ENCODE measurements at places on chromosomes 16 and 17.

- DNase-seq: no peak
Observed at GRCh38 chr16:56724191-56724590, 5.7 kb upstream of the NUP93 start.

DNA sequence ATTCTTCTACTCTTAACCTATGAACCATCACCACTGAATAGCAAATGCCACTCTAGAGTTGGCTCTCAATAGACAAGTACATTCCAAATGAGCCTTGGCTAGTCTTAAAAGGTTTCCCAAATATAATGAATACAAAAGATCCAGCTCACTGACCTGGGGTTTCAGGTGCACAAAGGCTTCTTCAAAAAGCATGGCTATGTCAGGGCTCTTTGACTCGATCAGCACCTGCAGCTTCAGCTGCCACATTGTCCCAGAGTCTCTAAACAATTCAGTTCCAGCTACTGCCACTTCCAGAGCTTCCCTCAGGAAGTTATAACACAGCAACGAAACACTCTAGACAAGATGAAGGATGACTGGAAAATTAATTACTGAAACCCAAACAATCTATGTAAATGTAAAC is 16.0 kb upstream of the COPRS start:
- no peak for DNase-seq

GRCh38 chr17:74217037-74217730 is 3.8 kb downstream of the TTYH2 start:
- peak; percentile 37 for DNase-seq

DNA sequence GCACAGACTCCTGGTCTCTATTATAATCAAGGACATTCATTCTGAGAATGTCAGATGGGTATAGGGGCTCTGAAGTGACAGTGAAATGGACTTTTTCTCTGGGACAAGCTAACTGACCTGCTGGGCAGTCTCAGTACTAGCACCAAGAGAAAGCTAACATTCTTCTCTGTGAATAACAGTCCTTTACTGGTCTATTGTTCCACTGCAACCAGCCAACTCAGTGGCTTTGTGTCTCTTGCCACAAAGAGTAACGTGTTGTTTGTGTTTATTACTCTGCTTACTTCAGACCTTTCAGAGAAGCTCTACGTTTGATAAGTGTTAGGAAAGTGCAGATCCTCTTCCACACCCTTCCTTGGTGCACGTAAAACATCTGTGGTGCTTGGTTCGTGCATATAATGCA is 61.5 kb upstream of the BCAR1 start:
- no peak for DNase-seq

DNA sequence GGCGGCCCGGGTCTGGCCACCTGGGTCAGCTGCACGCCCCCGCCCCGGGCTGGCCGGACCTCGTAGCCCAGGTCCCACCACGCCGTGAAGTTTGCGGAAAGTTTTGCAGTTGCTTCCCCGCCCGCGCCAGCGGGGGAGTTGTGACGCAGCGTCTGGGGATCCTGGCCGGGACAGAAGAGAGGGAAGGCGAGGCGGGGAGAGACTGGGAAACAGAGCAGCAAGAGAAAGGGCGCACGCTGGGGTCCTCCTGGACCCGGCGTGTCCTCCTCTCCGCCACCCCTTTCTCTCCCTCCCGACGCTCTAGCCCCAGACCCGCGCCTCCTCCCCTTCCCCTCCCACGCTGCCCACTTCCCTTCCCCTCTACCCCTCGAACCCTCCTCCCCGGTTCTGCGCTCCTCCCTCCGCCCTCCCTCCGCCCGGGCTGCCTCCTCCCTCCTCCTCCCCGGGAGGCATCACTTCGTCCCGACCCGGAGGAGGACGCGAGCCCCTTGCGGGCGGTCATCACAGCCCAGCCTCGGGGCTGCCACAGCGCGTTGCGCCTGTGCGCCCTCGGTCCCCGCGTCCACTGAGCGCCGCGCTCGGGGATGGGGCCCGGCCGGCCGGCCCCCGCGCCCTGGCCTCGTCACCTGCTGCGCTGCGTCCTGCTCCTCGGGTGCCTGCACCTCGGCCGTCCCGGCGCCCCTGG is at the start of gene MRC2:
Gene MRC2, plus strand, starts transcription at position 452 of the 685 bp plus-strand sequence. Its CDS starts 133 bp downstream, at position 585.
- no peak for DNase-seq

DNA sequence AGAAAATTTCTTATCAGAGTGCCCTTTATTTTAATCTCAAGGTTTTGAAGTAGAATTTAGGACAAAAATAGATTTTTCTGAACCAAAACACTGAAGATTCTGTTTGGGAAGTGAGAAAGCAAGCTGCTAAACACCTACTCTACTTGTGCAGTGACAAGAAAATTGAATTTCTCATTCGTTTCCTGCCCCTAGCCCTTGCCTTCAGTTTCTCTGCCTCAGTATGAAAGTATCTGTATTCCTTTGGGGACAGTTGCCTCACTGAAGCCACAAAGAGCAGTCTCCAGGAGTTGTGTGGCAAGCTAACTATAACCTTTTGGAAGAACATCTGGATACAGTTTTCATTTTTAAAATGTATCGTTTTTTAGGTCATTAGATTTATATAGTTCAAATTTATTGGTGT is 19.7 kb downstream of the MOSMO start:
- DNase-seq: no peak

DNA sequence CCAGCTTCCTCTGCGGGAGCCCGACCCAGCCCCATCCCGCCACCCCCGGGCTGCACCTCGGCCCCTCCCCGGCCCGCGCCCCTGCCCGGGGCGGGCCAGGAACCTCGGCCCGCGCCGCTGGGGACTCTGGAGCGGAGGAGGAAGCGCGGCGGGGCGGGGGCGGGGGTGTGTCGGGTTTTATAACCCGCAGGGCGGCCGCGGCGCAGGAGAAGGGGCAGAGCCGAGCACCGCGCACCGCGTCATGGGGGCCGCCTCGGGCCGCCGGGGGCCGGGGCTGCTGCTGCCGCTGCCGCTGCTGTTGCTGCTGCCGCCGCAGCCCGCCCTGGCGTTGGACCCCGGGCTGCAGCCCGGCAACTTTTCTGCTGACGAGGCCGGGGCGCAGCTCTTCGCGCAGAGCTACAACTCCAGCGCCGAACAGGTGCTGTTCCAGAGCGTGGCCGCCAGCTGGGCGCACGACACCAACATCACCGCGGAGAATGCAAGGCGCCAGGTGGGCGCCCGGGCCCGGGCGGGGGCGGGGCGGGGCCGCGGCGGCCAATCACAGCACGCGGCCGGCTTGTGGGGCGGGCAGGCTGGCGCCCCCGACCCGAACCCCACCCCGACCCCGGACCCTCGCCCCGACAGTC is at the start of gene ACE:
Gene ACE, plus strand, starts transcription at position 208 of the 626 bp plus-strand sequence. Its CDS starts 34 bp downstream, at position 242.
- peak; percentile 87 for DNase-seq

DNA sequence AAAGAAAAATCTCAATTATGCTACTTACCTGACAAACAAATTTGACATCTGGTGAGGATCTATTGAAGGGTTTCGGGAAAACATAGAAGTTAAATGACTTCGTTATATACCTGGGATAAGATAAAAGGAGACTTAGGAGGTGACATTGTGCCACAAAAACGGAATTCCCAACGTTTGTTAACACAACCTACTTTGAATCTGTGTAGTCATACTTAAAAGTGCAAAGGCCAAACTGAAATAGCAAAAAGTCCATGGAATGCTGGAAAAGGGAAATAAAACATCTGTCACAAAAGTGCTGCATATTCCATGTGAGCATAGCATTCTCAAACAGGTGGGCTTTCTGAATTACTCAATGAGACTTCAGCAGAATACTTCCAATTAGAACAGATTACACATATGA is 3.0 kb downstream of the PARN start:
- no peak for DNase-seq

- DNase-seq: no peak
Observed at GRCh38 chr17:39576187-39576586, 31.5 kb downstream of the NEUROD2 start.

DNA sequence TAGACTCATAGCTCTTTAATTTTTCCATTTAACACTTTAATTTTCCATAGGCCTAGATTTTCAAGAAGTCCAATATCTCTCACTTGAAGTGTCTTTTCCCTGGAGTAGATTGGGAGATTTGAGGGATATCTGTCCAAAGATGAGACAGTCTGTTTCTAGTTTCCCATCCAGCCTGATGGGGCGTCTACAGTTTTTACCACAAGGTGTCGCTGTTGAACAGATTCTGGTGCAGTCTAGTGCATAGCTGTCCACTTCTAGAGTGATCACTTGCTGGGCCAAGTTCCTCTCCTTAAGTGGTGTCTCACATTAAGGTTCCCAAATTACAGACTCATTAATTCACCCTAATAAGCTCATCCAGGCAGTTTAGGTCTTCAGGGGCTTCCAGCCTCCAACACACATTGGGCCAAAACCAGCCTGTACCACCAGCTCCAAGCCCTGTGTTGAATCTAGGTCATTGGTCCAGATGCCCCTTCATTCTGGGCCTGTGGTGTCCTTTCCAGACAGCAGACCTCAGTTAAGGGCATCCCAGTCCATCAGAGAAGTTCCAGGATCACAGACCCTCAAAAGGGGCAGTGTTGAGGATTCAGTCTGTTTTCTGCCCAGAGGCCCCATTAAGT is 9.4 kb downstream of the SNX20 start:
- DNase-seq: no peak

DNA sequence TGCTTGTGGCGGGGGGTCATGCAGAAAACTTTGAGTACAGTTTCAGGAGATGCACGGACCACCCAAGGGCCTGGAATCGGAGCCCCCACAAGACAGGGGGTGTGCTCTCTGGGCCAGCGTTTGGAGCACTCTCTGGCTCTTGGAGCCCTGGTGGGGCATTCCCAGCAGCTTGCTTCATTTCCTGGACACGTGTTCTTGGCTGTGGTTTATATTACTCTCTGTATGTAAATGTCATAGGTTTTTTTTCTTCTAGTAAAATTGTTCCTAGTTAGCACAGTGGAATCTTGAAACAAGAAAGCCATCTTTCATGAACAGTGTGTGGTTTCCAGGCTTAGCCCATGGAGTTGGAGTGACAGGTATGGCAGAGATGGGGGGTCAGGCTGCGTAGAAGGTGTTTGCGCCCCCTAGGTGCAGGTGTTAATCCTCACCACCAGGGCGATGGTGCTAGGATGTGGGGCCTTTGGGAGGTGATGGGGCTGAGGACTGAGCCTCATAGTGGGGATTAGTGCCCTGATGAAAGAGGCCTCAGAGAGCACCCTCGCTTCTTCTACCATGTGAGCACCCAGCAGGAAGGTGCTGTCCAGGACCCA is 79.8 kb downstream of the JPH3 start:
- no peak for DNase-seq

GRCh38 chr16:17519101-17519955 is 48.6 kb upstream of the XYLT1 start:
- no peak for DNase-seq

- no peak for DNase-seq
Observed at GRCh38 chr16:23072769-23073549, 76.3 kb downstream of the USP31 start.

GRCh38 chr17:42873315-42873714 is 22.3 kb downstream of the AOC3 start:
- DNase-seq: no peak

DNA sequence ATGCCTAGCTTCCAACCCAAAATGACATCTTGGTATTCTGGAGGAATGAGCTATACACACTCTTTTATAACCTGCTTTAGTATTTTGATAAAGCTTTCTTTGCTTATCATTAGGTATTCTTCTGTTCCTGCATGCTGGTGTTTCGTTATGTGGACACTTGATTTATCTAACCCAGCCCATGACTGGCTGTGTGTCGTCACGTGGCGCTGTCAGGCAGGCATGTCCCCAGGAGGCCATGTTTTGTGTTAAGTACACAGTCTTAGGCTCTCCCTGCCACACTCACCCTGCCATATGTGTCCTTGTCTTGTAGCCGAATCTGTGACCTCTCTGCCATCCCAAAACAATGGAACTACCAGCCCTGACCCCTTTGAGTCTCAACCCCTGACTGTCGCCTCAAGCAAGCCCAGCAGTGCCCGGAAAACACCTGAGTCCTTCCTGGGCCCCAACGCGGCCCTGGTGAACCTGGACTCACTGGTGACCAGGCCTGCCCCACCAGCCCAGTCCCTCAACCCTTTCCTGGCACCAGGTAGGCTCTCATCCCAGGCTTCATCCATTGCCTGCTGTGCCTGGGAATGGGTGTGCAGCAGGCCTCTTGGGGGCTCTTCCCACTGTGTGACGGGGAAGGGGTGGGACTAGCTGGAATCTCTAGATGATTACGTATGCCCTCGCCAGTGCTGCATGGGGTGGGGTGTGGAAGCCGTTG is 30.8 kb downstream of the B9D1 start:
- no peak for DNase-seq

DNA sequence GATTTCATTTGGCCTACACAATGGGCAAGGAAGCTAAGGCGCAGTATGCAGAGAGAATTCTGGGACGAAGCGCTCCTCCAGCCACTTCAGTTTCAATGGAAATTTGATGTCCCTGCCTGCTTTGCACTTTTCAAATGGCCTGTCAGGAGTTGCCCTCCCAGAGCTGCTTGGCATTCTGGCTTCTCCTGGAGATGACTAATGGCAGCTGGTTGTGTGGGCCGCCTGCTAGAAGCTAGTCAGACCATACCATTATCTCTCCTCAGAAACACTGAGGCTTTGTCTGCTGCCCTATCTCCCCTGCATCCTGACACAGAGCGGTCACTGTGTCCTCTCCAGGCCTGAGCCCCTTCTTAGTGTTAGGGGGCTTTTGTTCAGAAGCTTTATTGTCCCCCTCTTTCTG is 180.1 kb downstream of the SPECC1 start:
- DNase-seq: no peak

DNA sequence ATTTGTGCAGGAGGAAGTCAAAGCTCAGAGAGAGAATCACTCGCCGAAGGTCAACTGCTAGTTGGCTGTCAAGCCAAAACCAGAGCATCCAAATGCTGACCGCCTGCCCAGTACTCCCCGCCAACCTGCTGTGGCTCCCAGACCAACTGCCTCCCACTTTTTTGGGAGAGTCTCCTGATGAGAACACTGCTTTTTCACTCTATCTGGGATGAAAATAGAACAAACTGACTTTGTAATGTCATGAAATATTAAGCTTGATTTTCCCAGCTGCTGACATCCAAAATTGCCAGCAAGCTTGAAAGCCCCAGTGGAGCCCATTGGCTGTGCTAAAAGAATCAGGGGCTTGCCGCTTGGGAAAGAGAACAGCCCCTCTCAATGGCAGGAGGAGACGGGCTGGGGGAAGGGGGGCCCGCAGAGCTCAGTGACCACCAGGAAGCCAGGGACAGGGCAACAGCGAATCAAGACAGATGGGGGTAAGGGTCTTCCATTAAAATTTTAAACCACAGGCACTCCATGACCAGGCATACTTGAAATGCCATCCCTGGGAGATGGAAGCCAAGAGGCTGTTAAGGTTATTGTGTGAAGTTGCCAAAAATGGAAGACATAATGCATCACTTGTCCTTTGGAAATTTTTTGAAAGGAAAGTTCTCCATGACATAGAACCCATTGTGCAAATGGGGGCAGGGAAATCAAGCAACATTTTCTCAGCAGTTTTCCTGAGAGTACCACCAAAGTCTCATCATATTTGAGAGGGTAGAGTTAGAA is 125.7 kb upstream of the CDH5 start:
- DNase-seq: no peak

DNA sequence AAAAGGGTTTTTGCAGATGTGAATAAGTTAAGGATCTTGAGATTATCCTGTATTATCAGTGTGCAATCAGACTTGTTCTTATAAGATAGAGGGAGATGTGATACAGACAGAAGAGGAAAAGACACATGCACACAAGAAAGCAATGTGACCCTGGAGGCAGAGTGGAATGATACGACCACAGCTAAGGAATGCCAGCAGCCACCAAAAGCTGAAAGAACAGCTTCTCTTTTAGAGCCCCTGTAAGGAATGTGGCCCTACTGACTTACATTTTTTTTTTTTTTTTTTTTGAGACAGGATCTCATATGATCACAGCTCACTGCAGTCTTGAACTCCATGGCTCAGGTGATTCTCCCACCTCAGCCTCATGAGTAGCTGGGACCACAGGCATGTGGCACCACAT is 62.3 kb upstream of the CNTNAP4 start:
- no peak for DNase-seq
